Mesenchymal stem cell (in vitro differentiated cells and primary cell): ENCODE measurements at places on chromosomes 1 and 21.

DNA sequence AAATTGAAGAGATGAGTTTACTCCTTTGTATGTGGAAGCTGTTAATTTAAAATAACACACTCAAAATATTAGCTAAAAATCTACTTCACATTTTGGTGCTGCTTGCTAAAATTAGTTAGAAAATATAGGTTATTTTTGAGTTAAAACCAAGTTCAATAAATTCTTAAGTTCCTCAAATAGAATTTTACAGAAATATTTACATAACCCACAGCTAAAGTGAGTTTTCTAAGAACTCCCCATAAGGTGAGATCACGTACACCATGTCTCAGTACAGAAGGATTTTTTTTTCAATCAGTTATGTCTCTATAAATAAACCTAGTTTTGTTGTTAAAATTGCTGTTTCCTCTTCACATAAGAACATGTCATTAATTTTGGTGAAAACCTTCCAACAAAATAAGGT, 108.0 kb downstream of the SDCCAG8 start:
- no peaks in the 10 kb centered on the region for H3K27me3 ChIP-seq
- H3K4me1 ChIP-seq: no peaks in the 10 kb centered on the region
- H3K4me3 ChIP-seq: no peak overlapping the region

GRCh38 chr1:62247391-62248168, 52.9 kb downstream of the L1TD1 start:
- H3K36me3 ChIP-seq: no peaks in the 10 kb centered on the region
- H3K4me3 ChIP-seq: no peak overlapping the region
- no peak overlapping the region for H3K27ac ChIP-seq
- no peaks in the 10 kb centered on the region for H3K4me1 ChIP-seq
- peaks cover 10% of the 10 kb centered on the region for H3K27me3 ChIP-seq

- H3K36me3 ChIP-seq: no peaks in the 10 kb centered on the region
- no peak for DNase-seq
- H3K4me3 ChIP-seq: no peak overlapping the region
- H3K27me3 ChIP-seq: peaks cover 13% of the 10 kb centered on the region
Observed at GRCh38 chr1:206628916-206629315, 6.4 kb upstream of the DYRK3 start.

- no peaks in the 10 kb centered on the region for H3K36me3 ChIP-seq
- DNase-seq: peak; percentile 34
- H3K4me1 ChIP-seq: peaks cover 12% of the 10 kb centered on the region
- H3K27me3 ChIP-seq: no peaks in the 10 kb centered on the region
Observed at GRCh38 chr1:56477164-56478111, 101.9 kb downstream of the PLPP3 start.

DNA sequence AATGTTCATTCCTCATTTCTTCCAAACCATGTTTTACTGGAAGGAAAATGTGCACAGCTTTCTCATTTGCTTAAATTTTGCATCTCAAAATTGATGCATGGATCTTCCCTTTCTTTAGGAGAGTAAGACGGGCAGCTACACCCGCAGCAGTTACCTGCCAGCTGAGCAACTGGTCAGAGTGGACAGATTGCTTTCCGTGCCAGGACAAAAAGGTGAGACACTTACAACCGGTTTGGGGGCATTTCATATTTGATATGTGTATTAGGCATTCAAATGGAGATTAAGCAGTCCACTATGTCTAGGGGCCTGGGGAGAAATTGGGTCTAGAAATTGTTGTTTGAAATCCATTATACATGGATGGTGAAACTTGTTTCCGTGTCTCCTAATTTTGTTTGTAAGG, 12.9 kb downstream of the C8A start:
- DNase-seq: no peak
- H3K27ac ChIP-seq: no peak overlapping the region
- H3K4me1 ChIP-seq: no peaks in the 10 kb centered on the region
- H3K36me3 ChIP-seq: no peaks in the 10 kb centered on the region
- no peak overlapping the region for H3K4me3 ChIP-seq

DNA sequence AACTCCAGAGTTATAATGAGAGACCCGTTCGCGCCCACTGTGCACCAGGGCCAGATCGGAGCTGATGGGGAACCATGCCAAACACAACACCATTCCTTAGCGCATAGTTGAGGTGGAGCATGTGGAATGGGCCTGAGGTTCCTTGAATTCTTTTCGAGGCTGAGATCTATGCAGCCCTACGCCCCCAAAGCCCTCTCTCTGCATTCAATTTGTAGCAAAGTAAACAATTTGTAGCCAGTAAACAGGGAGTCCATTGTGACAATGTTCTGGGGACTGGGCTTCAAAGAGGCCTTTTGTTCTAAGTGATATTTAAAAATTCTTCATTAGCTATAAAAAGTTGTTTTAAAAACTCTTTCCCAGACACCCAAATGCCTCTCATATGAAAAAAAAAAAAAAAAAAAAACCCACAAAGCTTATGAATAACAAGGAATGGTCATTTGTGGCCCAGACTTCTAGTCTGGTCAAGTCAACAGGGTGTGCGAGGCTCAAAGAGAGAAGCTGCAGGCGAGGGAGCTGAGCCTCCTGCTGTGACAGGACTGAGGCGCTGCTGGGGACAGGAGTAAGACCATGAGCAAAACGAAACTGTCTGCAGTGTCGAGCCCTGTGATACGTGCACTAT, 30.6 kb upstream of the KCNE2 start:
- no peak for DNase-seq
- peak overlapping the region; percentile 94 for H3K27ac ChIP-seq
- H3K27me3 ChIP-seq: no peaks in the 10 kb centered on the region

DNA sequence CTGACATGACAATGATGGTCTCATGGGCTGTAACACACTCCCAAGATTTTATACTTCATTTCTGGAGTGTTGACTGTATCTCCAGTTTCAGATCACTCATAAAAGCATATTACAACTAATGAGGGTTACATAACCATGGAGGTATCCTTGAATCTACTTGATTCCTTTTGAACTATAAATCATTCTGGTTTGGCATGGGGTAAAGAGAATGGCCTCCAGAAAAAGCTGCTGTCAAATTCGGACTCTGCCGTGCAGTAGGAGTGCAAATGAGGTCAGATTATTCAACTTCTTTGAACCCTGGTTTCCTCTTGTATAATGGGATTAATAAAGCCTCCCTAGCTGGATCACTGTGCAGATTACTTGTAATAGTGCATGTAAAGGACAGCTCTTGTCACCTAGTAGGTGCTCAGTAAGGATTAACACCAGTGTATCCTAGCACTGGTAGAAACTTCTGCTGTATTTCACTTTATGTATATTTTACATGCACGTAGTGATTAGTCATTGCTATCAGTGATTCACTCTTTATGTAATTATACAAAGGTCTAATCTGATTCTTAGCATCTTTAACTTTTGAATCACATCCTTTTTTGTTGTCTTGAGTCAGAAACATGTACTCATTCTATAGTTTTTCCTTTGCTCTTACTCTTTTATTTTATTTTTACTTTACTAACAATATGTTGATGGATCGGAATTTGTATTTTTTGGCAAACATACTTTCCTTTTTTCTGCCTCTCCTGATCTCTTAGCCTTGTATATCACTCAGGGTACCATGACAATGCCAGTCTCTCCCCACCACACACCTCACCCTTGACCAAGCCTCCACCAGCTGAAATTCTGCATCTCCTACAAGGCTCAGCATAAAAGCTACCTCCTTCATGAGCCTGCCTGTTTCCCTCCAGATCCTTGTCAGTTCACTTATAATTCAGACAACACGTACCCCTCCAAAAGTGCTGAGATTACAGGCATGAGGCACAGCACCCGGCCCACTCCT, 3.2 kb downstream of the LRRC8C start:
- no peaks in the 10 kb centered on the region for H3K36me3 ChIP-seq
- H3K4me1 ChIP-seq: peaks cover 9% of the 10 kb centered on the region
- H3K27ac ChIP-seq: no peak overlapping the region
- H3K4me3 ChIP-seq: peak overlapping the region; percentile 19
- no peaks in the 10 kb centered on the region for H3K27me3 ChIP-seq

- peaks cover 3% of the 10 kb centered on the region for H3K4me1 ChIP-seq
- DNase-seq: no peak
- no peak overlapping the region for H3K4me3 ChIP-seq
- peaks cover 59% of the 10 kb centered on the region for H3K36me3 ChIP-seq
- no peak overlapping the region for H3K27ac ChIP-seq
Observed at GRCh38 chr1:22798083-22798482, 87.4 kb downstream of the EPHB2 start.

DNA sequence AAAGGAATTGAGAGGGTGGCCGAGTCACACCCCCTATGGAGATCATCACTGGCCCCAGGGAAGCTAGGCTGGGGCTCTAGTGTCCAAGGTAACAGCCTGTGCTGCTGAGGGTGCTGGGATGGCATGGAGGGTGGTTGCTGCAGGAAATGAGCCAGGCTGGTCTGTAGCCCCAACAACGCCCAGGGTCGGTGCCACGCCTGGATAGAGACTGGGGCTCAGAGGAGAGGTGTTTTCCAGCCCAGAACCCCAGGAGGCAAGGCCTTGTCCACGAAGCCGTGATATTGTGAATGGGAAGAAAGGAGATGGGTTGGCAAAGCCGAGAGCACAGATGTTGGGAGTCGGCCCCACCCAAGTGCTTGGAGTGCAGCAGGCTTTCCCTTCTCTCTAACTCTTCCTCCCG, 68.9 kb upstream of the ACTRT2 start:
- H3K4me1 ChIP-seq: no peaks in the 10 kb centered on the region
- no peak for DNase-seq
- H3K27ac ChIP-seq: no peak overlapping the region
- H3K4me3 ChIP-seq: no peak overlapping the region
- H3K27me3 ChIP-seq: peaks cover 3% of the 10 kb centered on the region

DNA sequence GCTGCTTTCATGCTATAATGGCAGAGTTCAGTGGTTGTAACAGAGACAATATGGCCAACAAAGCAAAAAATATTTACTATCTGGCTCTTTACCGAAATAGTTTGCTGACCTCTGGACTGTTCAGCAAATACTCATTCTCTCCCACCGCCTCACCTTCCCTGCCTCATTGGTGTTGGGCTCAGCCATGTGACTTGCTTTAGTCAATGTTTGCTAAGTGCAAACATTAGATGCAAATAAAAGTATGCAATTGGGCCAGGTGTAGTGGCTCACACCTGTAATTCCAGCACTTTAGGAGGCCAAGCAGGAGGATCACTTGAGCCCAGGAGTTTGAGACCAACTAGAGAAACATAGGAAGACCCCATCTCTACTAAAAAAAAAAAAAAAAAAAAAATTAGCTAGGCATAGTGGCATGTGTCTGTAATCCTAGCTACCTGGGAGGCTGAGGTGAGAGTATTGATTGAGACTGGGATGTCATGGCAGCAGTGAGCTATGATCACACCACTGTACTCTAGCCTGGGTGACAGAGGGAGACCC, 55.1 kb downstream of the RPL5 start:
- H3K4me1 ChIP-seq: no peaks in the 10 kb centered on the region
- H3K36me3 ChIP-seq: no peaks in the 10 kb centered on the region
- H3K4me3 ChIP-seq: no peak overlapping the region
- H3K27me3 ChIP-seq: no peaks in the 10 kb centered on the region

DNA sequence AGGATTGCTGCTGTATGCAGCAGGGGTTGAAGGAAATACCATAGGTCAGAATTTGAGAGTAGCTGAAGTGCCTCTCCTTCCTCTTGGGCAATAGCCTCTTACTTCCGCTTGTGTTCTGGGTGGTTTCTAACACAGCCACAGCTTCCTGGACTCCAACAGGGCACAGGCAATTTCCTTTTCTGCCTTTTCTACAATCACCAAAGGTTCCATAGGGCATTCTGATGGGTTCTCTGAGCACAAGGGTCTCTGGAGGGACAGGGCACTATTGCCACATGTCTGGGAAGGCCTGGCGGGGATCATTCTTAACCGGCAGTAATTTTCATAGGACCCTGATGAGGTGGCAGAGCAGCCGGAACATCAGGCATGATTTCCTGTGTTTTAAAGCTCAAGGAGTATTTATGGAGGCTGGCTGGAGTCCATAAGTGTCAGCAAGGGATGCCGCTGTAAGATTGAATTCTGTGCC, 5.5 kb upstream of the AGTRAP start:
- H3K27ac ChIP-seq: no peak overlapping the region
- H3K4me3 ChIP-seq: no peak overlapping the region
- no peaks in the 10 kb centered on the region for H3K27me3 ChIP-seq
- H3K4me1 ChIP-seq: peaks cover 21% of the 10 kb centered on the region
- no peaks in the 10 kb centered on the region for H3K36me3 ChIP-seq
- DNase-seq: peak; percentile 73

DNA sequence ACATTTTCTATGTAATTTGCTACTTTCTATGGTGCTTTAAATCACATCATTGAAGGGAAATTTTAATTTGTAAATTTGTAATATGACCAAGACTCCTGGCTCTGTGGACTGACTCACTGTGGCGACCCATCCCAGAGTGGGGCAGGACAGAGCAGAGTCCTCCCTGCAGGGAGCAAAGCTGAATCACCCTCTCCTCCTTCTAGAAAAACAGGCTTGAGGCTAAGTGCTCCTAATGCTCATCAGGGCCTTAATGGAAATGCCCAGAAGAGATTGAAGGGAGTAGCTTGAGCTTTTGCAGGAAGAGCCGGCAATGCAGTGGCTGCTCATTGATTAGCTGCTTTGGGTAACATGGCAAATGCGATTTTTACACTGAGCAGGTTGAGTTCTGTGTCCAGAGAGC, 16.8 kb downstream of the S100A10 start:
- no peak overlapping the region for H3K4me3 ChIP-seq
- H3K27ac ChIP-seq: peak overlapping the region; percentile 78
- H3K4me1 ChIP-seq: peaks cover 18% of the 10 kb centered on the region
- DNase-seq: peak; percentile 55

DNA sequence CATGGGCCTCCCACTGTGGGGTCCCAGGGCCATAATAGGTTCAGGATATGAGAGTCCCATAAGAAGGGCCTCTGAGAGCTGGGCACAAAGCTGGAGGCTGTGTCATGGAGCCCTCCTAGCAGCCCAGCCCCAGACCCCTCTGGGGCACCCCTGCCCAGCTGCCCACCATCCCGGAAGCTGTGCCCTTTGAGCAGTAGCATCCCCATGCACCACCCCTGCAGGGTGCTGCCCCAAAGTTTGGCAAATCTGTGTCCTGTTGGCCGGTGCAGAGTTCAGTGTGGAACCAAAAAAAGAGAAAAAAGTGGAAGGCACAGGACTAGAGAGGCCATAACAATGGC, 17.6 kb downstream of the TNNT2 start:
- DNase-seq: no peak
- no peak overlapping the region for H3K27ac ChIP-seq
- H3K36me3 ChIP-seq: no peaks in the 10 kb centered on the region
- H3K4me3 ChIP-seq: no peak overlapping the region
- H3K27me3 ChIP-seq: no peaks in the 10 kb centered on the region
- H3K4me1 ChIP-seq: peaks cover 7% of the 10 kb centered on the region

DNA sequence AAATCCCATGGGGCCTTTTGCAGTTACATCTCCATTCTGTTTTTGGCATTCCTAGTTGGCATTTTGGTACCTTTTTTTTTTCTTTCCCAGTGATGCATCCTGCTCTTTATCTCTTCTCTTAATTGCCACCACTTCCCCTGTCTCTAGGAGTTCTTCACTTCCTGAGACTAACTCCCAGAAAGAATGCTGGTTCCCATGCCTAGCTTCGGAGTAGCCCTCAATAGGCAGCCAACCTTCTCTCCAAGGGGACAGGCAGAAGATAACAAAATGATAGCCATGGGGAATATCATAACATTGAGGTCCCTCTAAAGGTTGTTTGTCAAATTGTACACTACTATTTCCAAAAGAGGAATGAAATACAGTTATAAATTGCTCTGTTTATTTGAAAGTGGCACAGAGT, 150.6 kb upstream of the UBE2U start:
- H3K4me1 ChIP-seq: no peaks in the 10 kb centered on the region
- no peak overlapping the region for H3K27ac ChIP-seq
- peaks cover 7% of the 10 kb centered on the region for H3K36me3 ChIP-seq
- no peak for DNase-seq

GRCh38 chr21:25862596-25862995, 127.8 kb downstream of the GABPA start:
- H3K27ac ChIP-seq: no peak overlapping the region
- peaks cover 4% of the 10 kb centered on the region for H3K27me3 ChIP-seq
- no peaks in the 10 kb centered on the region for H3K36me3 ChIP-seq
- no peaks in the 10 kb centered on the region for H3K4me1 ChIP-seq
- H3K4me3 ChIP-seq: no peak overlapping the region
- DNase-seq: peak; percentile 28
